Stimulated activated CD8-positive, alpha-beta memory T cell treated with anti-CD3 and anti-CD28 coated beads, Interleukin-15, amount 100 ng/mL, for 48 hours (primary cell): ENCODE measurements at places on chromosomes 3 and 15.

DNA sequence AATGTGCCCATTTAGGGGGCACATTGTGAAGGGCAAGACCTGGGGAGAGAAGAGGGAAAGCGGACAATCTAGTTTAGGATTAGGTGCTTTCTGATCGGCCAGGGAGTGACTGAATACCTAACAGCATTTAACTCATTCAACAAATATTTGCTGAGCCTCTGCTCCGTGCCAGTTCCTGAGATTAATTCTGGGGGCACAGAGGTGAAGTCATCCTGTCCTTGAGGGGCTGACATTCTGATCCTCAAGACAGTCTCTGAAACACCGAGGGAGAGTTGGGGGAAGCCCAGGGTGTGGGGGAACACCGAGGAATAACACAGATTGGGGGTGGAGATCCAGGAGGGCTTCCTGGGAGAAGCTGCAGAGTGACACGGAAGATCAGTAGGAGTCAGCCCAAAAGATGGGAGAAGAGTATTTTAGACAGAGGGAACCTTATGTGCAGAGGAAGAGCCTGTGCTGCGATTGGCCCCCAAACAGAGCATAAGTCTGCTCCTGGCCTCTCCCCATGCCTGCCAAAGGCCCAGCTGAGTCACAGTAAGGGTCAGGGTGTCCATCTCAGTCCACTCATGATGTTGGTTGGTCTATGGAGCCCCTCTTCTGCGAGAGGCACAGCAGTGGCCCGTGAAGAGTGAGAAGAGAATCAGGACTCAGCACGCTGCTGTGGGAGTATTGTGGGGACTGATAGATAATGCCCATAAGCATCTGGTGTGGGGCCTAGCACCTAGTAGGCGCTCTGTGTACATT lies 60.2 kb downstream of the AMOTL2 start:
- DNase-seq: no peak

DNA sequence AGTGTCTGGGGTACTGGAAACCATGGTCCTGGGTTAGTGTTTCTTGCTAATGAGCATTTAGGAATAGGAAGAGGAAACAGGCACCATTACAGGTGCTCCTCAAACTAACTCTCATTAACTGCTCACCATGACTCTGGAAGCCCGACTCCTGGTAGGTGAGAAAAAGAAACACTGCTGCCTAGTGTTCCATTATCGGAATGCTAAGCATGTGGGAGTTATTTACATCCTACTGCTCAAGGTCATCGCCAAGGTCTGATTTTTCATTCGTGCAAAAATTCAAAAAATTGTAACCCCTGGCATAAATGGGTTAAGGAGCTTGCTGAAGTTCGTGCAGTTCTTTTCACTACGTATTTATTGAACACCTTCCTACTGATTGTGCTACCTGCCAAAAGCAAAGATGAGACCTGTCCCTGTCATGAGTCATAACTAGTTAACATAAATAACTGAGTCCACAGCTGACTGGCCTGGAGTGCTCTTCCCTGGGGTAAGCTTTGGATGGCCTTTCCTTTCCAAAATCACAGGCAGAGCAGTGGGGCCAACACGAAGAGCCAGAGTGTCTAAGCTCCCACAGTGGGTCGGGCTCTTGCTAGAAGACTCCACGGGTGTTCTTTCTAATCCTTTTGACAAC lies 22.7 kb upstream of the PAQR5 start:
- DNase-seq: no peak

DNA sequence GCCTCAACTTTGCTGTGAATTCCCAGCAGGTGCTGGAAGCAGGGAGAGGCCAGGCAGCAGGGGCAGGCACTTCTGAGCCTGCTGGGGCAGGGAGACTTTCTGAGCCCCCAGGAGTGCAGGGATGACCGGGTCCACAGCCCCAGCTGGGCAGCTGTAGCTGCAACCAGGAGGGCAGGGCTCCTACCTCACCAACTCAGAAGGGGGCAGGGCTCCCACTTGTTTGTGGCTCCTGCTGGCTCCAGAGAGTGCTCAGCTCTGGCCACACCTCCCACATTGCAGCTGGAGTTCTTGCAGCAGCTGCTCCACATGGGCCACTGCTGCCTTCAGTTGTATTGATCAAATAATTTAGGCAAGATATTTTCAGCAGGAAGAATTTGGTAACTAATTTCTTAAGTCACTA lies 812.3 kb downstream of the NSUN3 start:
- no peak for DNase-seq

DNA sequence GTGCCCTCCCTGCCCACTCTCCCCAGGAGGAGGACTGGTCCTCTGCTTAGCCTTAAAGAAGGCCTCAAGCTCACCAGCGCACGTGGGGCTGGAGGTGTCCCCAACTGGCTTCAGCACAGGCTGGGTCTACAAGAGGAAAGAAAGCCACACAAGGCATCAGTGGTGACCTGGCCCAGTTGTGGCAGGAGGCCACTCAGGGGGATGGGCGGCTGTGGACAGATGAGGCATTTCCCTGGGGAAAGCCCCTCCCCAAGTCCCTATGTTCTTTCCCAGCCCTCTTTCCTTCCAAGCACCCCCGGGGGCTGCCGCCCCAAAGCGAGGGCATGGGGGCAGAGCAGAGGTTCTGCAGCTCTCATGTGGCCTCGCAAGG lies 155.2 kb upstream of the TLE3 start:
- DNase-seq: no peak

GRCh38 chr15:26773067-26773877 lies 406 bp upstream of the GABRB3 start:
- DNase-seq: no peak

- no peak for DNase-seq
Observed at GRCh38 chr15:77187751-77188464, 117.0 kb upstream of the TSPAN3 start.

DNA sequence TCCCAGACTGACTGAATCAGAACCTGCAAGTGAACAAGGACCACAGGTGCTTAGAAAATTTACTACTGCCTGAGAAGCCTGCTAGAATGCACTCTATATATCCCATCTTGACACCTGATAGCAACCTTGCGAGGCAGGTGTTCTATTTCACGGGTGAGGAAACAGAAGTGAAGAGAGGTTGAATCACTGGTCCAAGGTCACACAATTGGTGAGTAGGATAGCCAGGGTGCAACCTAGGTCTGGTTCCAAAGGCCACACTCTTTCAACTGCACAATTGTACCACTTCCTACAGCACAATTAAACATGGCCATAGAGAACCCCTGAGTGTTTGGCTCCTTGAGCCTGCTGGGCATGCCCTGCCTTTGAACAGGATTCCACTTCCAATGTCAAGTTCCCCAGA lies 87.0 kb downstream of the RAB11A start:
- DNase-seq: no peak

DNA sequence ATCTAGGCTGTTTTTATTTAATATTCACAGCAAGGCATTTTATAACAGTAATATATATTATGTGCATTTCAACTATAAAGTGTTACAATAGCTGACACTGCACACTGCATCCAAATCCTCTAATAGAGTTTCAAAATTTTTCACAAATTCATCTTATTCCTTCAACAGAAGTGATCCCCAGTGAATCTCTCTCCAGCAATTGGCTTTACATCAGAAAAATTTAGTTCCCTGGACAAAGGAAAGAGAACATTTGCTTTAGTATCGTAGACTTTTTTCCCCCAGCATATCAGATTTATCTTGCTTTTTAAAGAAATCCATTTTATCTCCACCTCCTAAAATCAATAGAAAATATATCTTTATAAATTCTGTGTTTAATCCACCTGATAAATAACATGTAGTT lies 868.6 kb downstream of the TBL1XR1 start:
- no peak for DNase-seq

GRCh38 chr3:162274070-162274469 lies 777.5 kb downstream of the OTOL1 start:
- DNase-seq: no peak

DNA sequence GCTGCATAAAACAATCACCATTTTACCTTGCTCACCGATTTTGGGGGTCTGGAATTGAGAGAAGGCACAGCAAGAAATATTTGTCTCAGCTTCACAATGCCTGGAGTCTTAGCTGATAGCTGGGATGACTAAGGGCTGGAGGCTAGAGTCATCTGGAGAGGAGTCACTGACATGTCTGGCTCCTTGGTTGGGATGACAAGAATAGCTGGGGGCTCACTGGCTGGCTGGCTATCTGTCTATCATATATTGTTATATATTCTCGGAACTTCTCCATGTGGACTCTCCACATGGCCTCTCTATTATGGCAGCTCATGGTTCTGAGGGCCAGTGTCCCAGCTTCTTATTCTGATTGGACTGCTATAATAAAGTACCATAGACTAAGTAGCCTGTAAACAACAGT lies 20.0 kb upstream of the TRIM71 start:
- no peak for DNase-seq

GRCh38 chr3:183070892-183071291 lies 28.4 kb downstream of the MCCC1 start:
- no peak for DNase-seq

- no peak for DNase-seq
Observed at GRCh38 chr3:134992180-134992579, 197.1 kb downstream of the EPHB1 start.

DNA sequence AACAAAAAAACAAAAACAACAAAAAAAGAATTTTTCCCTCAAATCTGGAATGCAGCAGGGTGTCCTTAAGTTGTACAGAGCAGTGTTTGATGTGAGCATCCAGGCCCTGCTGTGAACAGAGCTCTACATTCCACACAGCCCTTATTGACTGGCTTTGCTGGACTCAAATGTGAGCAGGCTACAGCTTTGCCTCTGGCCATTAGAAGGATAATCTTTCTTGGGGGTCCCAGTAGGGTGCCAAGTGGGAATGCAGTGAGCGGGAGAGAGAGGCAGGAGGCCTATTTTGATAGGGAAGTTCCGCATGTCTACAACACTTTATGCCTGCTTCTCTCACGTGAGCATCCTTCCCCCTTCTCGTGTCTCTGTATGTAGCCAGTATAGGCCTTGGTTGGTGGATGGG lies 34.4 kb upstream of the TPRG1 start:
- DNase-seq: no peak

GRCh38 chr15:101472033-101472432 lies 17.5 kb downstream of the PCSK6 start:
- no peak for DNase-seq

DNA sequence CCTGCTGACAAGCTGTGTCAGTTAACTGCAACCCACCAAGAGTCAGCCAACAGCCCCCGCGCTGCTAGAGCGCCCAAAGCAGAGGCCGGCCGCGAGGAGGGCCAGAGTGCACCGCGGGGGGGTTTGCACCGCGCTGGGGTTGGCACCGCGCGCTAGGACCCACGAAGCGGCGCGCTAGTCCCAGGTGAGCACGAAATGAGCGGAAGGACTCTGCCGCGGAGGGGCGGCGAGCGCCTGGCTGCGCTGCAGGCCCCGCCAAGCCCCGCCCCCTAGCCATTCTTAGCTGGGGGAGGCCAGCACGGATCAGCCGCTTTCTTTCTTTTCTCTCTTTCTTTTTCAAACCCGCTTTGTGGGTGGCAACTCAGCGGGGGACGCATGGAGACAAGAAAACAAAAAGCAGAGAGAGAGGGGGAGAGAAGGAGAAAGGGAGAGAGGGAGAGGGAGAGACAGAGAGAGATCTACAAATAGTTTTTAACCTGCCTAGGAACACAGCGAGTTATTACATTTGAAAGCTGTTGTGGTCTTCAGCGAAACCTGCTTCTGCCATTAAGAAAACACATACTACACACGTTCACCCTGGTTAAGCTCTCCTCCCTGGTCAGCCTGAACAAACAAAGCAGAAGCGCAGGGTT lies 6.9 kb upstream of the FOXB1 start:
- peak; percentile 55 for DNase-seq

GRCh38 chr3:42745291-42745745 lies 27.7 kb downstream of the CCDC13 start:
- DNase-seq: no peak

DNA sequence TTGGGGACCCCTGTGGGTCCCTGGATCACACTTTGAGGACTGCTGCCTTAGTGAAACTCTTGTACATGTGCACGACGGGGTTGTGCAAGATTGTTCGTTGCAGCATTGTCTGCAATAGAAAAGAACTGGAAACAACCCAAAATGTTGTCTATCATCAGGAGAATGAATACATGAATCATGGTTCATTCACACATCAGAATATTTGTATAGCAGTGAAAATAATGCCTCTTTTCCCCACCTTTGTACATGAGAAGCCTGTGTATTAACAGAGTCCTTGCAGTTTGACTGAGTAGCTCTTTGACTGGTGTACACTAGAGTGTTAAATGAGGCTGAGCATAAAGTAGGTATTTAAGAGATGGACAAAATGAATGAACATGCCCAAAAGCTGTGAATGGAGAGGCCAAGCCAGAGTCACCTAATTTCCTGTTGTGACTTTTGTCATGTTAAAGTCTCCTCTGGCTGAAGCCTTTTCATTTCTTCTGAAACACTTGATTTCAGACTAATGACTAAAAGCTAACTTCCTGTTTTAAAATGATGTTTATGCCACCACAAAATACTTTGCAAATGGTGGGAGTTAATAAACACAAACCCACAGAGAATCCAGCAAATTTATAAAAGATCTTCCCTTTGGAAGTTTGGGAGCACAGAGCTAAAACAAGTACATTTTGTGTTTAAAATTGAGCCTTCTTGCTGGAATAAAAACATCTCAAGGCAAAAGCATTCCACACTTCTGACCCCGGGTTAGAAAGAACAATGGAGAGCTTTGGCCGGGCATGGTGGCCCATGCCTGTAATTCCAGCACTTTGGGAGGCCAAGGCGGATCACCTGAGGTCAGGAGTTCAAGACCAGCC lies 20.6 kb upstream of the USP3 start:
- DNase-seq: no peak

DNA sequence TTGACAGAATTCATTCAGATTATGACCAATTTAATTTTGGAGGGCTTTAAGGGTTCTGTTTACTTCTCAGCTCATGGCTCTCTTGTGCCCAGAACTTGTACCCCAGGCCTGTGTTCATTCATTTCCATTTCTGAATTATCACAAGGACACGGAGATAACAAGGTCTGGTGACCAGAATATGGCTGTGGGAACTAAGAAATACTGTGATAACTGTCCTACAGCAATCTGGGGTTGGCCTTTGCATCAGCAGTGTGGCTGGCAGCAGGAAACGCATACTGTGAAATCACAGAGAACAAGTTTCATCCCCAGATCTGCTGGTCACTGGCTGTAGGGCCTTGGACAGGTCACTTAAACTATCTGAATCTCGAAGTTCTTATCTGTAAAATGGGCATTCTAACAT lies 41.8 kb upstream of the TPM1 start:
- DNase-seq: no peak

DNA sequence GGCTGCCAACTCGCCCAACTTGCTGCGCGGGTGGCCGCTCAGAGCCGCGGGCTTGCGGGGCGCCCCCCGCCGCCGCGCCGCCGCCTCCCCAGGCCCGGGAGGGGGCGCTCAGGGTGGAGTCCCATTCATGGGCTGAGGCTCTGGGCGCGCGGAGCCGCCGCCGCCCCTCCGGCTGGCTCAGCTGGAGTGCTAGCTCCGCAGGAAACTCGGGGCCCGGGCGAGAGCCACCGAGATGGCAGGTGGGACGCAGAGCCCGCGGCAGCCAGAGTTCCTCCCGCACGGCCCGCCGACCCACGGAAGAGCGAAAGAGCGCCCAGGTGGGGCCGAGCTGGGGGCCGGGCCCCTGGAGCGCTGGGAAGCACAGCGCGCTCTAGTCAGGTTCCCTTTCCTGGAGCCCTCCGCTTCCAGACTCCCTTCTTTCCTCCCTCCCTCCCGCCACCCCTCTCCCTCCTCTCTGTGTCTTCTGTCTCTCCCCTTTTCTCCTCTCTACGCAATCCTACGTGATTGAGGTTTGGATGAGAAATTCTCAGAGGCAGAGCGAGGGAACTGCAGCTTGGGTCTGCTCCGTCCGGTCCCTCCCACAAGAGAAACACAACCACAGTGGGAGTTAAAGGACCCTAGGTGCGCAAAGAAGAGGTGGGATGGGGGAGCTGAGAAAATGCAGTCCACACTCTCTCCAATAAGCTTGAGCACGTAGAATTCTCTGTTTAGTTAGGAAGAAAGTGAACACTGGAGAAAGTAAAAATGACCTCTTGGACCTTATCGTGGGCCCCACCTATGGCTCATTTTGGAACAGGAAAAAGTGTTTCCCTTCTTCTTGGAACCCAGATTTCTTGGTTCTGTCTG lies 317.3 kb downstream of the FGF12 start:
- DNase-seq: no peak
